Activated T-helper 1 cell treated with anti-CD3 and anti-CD28 coated beads, Interleukin-2, amount 50 U/mL, for 16 hours (primary cell): ENCODE measurements at places on chromosomes 5 and 9.

- no peak for DNase-seq
Observed at GRCh38 chr9:123081824-123082223, 48.4 kb downstream of the GPR21 start.

GRCh38 chr5:33310451-33310850, 130.3 kb upstream of the TARS1 start:
- no peak for DNase-seq

DNA sequence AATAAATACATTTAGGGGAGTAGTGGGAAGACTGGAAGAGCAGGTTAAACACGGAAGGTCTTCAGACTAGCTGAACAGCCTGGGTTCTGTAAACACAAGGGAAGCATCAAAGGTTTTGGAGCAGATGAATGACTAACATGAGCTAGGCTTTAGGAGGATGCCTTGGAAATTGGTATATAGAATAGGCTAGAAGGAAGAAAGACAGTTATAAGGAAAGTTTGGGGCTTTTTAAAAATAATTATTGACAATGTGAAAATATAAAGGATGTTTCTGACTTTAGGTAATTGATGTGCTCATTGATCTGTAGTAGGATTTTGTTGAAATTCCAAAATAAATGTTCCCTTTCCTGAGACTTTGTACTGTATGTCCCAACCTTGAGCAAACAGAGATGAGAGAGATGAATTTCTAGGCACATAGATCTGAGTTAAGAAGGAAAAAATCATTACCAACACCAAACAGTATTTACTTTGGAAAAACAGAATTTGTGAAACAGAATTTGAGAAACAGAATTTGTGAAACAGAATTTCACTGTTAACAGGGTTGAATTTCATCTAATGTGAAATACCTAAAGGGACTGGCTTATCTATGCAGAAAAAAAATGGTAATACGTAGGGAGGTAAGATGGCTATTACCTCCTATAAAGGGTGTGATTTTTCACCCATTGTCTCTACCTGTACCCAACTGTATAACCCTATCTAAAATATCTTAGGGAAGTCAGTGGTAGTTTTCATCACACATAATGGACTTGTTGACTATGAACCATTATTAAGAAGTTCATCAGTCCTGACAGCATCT, 28.8 kb downstream of the SKP2 start:
- no peak for DNase-seq

- no peak for DNase-seq
Observed at GRCh38 chr9:77304543-77304942, 127.2 kb downstream of the VPS13A start.

- no peak for DNase-seq
Observed at GRCh38 chr5:121088341-121088740, 624.2 kb downstream of the PRR16 start.

GRCh38 chr9:35096035-35096849, at the start of gene PIGO:
Gene PIGO (minus strand): TSS chr9:35096591. CDS start chr9:35095565, 1,026 bp downstream.
- DNase-seq = peak; percentile 78

DNA sequence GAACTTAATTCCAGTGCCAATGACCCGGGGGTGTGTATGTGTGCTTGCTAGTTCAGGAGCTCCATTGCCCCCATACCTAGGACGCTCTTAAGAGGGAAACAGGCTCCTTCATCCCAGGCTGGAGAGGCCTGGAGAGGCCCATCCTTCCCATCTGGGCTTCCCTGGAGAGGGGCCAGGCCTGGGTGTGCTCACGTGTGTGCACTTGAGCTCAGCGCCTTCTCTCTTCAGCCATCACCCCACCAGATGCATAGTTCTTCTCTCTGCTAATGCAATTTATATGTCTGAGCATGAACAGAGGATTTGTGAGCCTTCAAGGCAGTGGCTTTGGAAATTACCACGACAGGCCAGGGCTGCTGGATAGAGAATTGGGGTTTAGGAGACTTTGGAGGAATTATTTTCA, 48.6 kb upstream of the SHB start:
- DNase-seq = no peak

- no peak for DNase-seq
Observed at GRCh38 chr5:113204525-113205161, 228.0 kb downstream of the DCP2 start.

DNA sequence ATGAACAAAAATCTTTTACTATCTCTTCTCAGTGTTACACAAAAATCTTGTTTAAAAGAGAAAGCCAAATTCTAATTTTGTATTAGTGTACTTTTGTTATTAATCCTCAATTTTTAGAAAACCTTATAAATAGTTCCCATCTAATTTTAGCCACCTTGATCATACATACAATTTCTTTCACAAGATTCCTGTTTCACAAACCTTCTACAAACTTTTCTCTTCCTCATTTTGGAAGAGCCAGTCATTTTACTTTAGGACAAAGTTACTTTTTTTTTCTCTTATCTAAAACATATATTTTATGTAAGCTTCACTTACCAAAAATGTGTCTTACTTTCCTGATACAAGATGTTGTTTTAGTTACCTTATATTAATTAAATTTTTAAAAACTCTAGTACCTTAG, 161.3 kb downstream of the YIPF5 start:
- DNase-seq = no peak

GRCh38 chr5:67066815-67067214, 129.8 kb downstream of the CD180 start:
- no peak for DNase-seq

- no peak for DNase-seq
Observed at GRCh38 chr5:163345216-163345615, 92.2 kb upstream of the CCNG1 start.

GRCh38 chr5:11181940-11182339, 420.9 kb upstream of the DAP start:
- no peak for DNase-seq

DNA sequence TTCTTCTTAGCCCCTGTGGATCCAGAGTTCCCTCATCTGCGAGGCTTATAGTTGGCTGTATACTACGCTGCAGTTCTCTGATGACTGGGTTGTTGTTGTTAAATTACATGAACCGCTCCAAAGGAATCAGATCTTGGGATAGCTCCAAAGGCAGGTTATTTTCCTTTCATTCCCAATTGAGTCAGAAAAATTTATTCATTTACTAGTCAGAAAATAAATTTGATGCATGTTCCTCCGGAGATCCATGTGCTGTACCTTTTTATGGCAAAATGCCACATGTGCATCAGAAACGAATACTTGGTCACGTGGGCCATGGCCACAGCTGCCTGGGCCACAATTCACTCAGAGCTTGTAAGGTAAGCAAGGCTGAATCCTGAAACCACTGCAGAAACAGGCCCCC, 304.0 kb downstream of the NR2F1-AS1 start:
- DNase-seq = no peak

DNA sequence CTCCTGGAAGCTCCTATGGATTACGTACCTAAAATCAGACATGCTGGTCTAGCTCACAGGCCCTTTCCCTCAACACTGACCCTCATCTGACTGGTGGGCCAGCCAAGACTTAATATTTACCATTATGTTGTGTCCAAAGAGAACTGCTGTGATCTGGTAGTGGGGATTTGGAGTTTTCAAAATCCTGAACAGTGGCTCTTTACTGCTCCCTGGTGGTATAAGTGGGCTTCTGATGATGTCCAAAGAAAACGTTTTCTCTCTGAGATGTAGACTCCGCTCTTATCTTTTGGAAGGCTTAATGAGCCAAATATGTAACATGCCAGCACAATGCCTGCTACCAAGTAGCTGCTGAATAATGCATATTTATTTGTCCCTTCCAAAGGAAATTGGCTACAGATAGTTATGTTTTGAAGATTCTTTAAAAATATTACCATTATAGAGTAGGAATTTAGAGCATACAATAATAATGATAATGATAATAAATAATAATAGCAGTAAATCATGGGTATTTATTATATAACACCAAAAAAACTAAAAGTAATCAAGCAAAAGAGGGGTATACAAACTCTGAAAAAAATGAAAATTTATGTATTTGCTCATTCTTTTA, 406.6 kb upstream of the TNC start:
- no peak for DNase-seq

DNA sequence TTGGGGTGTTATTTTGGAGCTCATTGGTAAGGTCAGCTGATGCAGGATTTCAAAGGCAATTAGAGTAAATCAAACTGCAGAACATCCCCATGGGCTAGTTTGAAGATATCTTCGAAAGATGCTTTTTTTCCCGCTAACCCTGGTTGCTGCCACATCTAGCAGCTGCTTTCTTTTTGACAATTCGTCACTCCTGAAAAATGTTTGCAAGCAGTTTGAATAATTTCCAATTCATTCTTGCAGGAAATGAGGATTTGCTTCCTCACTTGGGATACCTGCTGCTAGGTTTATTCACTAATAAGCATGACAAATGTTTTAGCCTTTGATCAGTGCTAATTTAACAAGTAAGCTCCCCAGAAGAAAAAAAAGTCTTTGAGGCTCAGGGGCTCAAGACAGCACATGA, 649.6 kb upstream of the RORB start:
- no peak for DNase-seq

- DNase-seq = no peak
Observed at GRCh38 chr5:107284822-107285525, 385.8 kb downstream of the EFNA5 start.

- DNase-seq = no peak
Observed at GRCh38 chr9:129416821-129417539, 203.9 kb downstream of the C9orf50 start.

DNA sequence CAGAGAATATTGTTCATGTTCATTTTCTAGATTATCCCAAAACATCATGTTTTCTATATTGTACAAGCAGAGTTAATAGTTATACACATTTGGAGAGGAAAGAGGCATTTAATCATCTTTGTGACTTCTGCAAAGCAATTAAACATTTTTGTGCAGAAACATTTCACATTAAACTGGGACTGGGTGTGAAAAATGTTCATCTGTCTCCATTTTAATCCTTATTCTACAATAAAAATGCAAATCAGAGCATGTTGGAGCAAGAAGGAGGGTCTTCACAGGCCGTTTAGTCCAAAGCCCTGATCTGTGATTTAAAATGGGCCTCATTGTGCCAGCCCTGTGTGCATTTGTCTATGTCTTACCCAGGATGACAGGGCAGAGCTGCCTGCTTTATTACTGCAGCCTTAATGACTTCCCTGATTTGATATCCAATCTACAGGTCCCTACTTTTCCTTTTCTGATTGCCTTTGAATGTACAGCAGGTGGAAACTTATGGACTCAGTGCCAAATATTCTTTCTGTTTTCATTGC, 183.5 kb downstream of the CAVIN4 start:
- no peak for DNase-seq

- DNase-seq = no peak
Observed at GRCh38 chr5:137051161-137051560, 448.0 kb downstream of the SPOCK1 start.
